ENCODE measurements at places on chromosomes 12 and 14.

DNA sequence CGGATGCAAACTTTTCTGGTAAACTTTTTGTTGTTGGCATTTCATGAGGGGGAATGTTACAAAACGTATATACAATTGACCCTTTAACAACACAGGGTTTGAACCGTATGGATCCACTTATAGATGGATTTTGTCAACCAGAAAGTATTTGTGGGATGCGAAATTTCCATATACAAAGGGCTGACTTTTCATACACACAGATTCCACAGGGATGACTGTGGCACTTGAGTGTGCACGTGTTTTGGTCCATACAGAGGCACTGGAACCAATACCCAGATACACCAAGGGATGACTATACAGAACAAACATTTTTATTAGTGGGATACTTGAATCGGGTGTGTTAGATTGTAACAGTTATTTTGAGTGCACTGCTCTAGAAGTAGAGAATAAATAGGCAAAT lies 29.8 kb upstream of the CCT2 start:
- no peak for DNase-seq

DNA sequence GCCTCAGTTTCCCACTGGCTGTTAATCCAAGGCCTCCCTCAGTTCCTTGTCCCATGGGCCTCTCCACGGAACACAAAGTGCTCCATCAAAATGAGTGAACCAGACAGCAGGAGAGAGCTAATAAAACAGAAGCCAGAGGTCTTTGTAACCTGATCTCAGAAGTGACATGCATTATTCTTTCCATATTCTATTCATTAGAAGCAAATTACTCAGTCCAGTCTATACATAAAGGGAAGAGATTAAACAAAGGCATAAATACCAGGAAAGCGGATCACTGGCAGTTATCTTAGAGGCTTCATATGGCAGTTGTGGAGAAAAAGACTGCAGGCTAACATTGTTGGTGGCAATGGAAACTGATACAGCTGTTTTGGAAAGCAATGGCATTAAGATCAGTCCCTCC lies 170.6 kb upstream of the GARIN6 start:
- DNase-seq = no peak

DNA sequence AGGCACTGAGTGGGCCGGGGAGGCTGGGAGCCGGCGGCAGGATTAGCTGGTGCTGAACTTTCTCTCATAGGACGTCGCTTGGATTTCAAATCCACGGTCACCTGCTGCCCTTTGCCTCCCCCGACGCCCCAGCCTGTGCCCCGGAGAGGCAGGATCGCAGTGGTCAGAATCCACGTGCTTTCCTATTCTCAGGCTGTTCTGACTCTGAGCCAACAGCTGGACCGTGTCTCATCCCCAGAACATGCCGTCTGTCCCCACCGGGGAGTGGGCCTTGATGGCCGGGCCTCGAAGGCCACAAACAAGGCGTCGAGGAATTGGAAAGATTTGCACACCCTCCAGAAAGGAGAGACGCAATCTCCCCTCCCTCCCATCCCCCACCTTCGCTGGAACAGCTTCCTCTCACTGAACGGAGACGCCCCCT lies 18.5 kb upstream of the MLXIP start:
- no peak for DNase-seq

- DNase-seq = no peak
Observed at GRCh38 chr14:95979339-95980042, 59.7 kb upstream of the C14orf132 start.

DNA sequence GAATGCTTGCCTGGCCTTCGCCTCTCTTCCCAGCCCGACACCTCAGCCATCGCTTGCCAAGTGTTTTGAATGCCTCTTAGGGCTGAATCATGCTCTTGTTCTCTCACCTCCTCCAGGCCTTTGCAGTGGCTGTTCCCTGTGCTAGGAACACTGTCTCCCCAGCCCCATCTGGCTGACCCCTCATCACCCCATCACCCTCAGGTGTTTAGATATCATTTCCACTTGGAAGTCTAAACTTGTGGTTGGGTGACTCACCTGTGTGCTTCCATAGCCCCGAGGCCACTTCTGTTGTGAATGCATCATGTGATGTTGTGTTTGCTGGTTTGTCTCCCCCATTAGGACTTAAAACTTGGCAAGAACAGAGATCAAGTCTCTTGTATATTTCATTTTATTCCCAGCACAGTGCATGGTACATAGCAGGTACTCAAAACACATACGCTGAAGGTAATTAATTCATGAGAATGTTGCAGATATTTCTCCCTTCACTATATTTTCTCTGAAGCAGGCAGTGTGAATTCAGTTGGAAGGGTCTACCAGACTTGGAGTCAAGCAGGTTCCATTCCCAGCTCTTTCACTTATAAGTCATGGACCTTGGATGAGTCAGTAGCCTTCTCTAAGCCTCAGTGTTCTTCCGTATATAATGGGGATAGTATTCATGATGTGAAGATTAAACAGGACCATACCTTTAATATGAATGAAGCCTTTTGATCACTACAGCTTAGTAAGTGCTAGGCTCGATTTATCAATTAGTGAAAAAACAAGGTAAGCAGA lies 67.8 kb downstream of the HRK start:
- no peak for DNase-seq

DNA sequence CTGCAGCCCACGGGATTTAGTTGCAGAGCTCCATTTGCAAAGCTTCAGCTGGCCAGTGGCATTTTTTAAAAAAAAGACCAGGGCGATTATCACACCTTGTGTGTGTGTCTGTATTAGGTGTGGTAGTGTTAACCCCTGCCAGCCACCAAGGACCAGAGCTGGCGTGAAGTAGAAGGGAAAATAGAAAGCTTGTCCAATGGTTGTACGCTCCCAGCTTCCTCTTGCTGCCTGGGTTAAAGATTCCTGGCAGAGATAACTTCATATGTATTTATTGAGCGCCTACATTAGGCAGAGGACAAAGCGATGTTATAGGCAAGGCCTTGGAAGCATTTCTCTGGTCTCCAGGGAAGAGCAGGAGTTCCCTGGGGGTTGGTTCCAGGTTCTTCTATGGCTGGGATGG lies 3.2 kb downstream of the JDP2 start:
- no peak for DNase-seq

- DNase-seq = no peak
Observed at GRCh38 chr14:38522724-38523123, 266.8 kb upstream of the CLEC14A start.
